NT2/D1 (cell line): ENCODE measurements at places on chromosomes 11 and 22.

DNA sequence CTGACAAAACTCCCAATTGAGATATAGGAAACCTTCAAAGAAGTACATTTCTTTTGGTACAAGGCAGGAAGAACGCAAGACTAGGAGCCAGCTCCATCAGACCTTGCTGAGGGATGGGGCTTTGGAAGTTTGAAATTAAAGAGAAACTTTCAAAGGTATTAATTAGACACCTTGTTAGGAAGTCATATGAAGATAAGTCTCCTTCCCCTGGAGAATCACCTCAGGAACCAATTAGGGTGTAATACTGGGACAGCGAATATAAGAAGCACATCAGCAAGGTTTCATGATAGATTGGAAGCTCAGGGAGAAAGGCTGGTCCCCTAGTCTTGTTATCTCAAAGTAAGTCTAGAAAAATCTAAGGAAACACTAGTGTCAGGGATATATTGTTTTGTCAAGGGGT, at the start of gene OR9Q2:
OR9Q2 (plus strand) TSS at position 301 of the 400 bp plus-strand sequence. CDS start 1,421 bp downstream, outside the sequence.
- DNase-seq: no peak

DNA sequence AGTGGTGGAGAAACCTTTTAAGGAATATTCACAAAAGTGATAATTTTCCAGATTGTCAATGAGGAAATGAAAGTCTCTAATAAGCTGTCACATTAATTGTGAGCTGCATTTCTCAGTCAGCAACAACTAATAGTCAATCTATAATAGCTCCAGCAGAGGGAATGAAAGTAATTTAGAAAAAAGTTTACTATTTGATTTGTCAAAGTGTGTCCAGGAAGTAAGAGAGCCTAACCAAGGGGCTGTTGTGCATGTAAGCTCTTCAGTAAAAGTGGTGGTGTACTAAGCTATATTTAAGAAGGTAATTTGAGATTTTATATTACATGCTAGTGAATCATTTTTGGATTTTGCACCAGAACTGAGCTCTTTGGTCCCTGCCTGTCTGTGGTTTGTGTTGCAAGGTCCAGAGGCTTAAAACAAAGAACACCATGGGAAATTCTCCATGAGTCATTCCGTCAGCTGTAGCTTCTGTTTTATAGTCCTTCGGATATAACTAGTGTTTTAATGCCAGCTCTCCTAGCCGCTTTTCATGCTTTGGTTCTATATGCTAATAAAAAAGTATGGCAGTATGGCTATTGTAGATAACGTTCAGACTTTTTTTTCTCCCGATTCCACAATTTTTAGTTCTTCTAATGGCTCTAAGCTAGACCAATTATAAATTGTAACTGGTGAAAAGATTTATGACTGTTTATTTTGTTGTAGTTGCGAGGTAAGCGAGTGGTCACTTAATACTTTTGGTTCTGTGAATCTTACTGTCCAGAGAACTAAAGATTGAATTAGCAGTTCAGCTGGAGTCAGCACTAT, 64.6 kb downstream of the ARHGEF12 start:
- DNase-seq: no peak

- no peak for DNase-seq
Observed at GRCh38 chr11:101354801-101355200, 225.2 kb upstream of the PGR start.

DNA sequence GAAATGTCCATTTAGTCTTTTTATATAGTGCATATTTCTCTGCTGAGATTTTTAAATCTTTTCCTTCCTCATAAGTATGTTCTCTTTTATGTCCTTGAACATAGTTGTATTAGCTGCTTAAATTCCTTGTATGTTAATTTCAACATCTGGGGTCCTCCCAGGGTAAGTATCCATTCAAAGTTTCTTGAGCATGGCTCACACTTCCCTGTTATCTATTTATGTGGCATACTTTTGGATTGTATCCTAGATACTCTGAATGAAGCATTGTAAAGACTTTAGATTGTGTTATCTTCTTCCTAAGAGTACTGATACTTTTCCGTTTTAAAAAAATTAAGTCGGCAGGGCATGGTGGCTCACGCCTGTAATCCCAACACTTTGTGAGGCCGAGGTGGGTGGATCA, 28.4 kb upstream of the PITPNB start:
- no peak for DNase-seq

GRCh38 chr22:39306456-39307361, 12.7 kb downstream of the RPL3 start:
- DNase-seq: no peak

DNA sequence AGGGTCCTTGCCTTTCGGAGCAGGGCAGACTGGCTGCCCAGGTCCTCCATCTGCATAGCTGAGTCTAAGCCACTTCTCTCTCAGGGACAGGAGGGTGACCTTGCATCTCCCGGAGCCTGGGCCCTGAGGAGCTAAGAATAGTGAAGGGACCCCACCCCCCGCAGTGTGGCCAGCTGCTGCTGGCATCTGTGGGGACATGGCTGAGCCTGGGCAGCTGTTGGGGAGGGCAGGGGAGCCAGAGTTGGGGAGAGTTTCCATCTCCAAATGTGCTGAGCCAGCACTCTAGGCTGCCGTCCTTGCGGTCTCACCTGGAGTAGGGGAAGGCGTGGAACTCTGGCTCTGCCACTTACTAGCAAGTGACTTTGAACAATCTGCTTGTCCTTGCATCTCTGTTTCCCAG, 34.8 kb upstream of the SHISAL1 start:
- DNase-seq: no peak

DNA sequence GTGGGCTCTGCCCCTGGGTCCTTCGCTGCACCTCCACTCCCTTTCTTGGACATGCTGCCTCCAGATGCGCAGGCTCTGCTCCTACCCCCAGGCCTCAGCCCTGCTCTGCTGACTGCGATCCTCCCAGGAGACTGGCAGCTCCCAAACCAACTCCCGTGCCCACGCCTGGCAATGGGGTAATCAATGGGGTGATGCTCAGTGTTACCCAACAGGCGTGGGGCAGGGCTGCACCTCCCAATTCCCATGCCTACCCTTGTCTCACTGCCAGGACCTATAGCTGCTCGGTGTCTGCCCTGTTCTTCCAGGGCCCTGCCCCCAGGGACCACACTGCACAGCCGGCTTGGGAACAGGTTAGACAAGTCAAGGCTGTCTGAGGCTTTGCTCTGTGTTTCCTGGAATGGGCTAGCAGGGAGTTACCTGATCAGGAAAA, at the start of gene ALDH3B2:
ALDH3B2 (minus strand) TSS at position 182 of the 430 bp plus-strand sequence. CDS start 7,688 bp downstream, outside the sequence.
- no peak for DNase-seq

GRCh38 chr11:69186316-69187260, 30.9 kb downstream of the SMIM38 start:
- no peak for DNase-seq

GRCh38 chr11:7501251-7501650, 12.5 kb upstream of the PPFIBP2 start:
- no peak for DNase-seq

- no peak for DNase-seq
Observed at GRCh38 chr11:102177126-102177525, 66.9 kb downstream of the YAP1 start.

GRCh38 chr11:93089474-93090102, 108.2 kb downstream of the SLC36A4 start:
- no peak for DNase-seq

DNA sequence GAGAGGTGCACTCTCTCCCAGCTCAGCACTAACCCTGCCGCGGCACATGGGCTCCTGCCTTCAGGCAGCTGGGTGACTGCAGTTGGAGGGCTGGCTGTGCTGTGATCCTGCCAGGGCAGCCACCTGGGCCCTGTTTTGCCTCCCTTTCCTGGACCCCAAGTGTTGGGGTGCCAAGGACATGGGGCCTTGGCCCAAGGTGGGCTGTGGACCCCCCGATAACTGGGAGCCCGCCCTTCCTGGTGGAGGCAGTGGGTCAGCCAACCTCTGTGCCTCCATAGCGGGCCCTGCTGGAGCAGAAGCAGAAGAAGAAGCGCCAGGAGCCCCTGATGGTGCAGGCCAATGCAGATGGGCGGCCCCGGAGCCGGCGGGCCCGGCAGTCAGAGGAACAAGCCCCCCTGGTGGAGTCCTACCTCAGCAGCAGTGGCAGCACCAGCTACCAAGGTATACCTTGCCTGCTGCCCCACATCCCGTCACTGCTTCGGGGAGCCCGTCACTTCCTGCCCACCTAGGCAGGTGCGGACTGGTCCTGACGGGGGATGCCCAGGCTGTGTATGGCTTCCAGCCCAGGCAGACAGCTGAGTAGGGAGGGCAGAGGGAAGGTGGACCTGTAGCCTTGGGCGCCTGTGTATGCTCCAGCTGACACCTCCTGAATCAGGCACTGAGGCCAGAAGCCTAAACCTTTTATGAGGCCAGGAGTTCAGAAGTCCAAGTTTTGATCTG, 8.9 kb downstream of the TUB start:
- DNase-seq: no peak
